Hindlimb muscle (tissue), 1 donor: ENCODE measurements at places on chromosomes 3 and 15.
A peak's percentile ranks its signal among the peaks of the same experiment; 100 is the strongest.

DNA sequence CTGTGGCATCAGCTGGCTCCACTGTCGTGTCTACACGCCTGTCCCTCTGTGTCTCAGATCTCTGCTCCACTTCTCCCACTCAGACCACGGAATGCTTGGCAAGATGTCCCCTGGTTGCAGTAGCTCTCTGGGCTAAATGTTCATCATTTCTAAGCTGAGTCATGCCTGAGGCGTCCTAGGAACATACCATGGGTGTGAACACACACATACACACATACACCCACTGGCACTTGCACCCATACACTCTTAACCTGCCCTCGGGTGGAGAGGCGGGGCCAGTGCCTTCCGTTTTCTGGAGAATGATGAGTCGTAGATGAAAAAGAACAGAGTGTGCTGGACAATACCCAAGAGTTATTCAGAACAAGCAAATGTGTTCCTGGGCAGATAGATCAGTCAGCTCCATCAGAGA is 72.4 kb downstream of the SENP2 start:
- no peak for DNase-seq

DNA sequence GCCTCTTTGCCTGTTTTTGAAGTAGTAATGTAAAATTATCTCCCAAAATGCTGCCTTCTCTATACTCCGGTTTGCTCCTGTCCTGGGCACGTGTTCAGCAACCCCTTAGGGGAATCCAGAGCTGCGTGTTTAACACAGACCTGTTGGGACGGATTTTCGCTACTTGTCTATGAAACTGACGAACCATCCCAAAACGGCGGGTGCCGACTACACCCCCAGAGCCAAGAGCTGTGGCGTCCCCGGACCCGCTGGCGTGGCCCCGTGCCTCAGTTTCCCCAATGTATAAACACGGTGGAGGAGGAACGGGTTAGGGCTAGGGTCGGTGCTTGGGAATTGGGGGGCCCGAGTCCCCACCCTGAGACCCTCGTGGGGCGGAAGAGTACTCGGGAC is 473 bp downstream of the FHIT start:
- peak; percentile 51 for DNase-seq

DNA sequence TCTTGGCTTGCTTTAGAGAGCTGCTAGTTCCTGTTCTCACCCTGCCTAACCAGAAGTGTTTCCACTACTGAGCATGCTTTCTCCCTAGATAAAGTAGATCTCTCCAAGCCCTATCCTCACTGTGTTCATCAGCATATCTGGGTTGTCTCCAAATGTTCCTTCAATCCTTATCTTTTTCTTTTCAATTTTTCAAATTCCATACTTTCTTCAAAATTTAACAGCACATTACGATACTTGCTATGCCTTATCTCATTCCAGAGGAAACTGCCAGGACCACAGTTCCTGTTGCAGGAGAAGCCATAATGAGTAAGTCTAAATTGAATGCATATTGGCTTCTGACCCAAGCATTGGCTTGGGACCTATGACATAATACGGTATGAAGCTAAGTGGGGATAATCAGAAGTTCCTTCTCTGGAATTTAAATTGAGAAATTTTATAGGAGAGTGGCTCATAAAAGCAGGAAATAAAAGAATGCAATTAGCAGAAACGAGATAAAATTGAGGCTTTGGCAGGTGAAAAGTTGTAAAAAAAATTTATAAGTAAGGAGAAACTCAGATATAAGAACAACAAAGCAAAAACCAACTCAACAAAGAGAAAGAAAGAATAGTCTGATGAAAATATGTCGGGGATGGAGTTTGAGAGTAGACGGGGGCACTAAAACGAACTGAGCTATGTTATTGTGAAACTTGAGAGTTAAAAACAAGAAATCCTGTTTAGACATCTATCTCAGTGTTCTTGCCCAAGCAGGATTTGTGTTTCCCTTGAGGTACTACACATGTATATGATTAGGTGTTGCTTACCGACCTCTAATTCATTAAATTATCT is 631.7 kb upstream of the CCDC54 start:
- DNase-seq, result no peak

GRCh38 chr15:79436037-79436780 is 4.1 kb downstream of the MINAR1 start:
- DNase-seq, result no peak

DNA sequence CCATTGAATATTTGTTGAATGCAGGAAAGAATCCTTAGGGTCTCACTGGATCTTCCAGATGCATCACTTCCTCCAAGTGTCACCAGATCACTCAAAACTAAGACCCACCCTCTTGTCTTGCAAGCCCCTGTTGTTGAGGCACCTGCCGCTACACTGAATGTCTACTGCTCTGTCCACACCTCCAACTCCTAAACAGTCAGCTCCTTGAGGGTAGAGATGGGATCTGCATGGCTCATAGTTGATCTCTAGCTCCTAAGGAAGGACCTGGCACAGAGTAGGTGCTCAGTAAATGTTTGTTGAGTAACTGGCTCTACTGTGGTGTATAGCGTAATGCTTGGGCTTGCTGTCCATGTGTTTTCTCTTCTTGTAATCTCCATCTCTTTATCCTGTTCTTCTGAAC is 8.8 kb downstream of the SLC6A20 start:
- no peak for DNase-seq

GRCh38 chr3:50233176-50233575 is 2.8 kb upstream of the GNAI2 start:
- DNase-seq, result no peak

DNA sequence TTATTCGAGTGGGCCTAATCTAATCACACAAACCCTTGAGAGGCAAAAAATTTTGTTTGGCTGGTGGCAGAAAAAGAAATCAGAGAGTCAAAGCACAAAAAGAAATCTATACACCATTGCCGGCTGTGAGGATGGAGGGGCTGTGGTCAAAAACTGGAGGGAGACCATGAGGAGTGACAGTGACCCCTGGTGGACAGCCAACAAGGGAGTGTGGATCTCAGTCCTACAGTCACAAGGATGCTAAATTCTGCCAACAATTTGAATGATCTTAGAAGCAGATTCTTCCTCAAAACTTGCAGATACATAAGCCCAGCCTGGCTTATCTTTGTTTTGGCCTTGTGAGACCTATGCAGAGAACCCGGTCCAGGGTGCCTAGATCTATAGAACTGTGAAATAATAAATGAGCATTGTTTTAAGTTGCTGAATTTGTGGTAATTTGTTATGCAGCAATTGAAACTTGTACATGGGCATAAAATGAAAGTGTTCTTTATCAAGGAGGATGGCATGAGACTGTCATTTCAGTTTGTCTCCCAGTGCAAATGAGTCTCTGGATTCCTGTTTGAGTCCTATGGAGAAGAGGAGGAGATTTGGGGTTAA is 103.0 kb upstream of the ARHGEF26 start:
- DNase-seq, result no peak

- DNase-seq, result peak; percentile 54
These were observed 52.2 kb downstream of the IMPG2 start for GRCh38 chr3:101268141-101268540.

GRCh38 chr3:56296361-56296760 is 171.9 kb downstream of the ERC2 start:
- DNase-seq, result no peak

DNA sequence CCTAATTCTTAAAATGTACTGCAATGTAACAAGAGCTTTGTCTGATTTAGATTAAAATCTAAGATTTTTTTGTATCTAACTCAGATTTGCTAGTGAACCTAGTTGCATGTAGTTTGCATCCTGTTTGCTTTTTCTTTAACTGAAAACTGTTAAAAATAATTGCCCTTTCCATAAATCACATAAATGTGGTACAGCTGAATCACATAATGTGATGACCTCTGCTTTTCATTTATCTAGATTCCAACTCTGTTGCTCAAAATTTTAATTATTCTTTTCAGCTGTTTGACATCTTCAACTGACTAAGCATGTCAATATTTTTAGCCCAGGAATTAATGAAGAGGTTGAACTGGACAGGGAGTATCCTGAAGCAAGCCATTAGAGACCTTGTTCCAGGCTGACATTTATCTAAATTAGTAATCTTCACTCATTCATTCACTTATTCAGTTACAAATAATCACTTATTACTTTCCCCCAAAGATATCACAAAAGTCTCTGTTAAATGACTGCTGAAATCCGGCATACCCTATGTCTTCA is 101.9 kb upstream of the PLXND1 start:
- no peak for DNase-seq

GRCh38 chr15:32990071-32990470 is 204.4 kb downstream of the FMN1 start:
- no peak for DNase-seq

DNA sequence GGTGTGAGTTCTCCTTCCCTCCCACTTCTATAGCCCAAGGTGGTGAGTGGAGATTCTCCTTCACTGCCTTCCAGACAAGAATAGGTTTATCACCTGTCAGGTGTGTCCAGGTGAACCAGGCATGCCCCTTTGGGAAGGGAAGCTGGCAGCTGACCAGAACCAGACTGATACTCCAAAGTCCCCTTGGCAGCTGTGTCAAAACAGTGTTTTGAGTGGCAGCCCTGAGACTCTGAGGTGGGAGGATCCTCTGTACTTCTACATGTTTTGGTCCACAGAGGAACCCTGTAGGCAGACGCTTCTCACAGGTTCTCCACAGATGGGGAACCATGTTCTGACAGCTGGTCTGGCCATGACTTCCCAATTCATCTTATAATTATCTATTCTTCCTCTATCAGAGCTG is 30.1 kb downstream of the ISL2 start:
- DNase-seq, result no peak

DNA sequence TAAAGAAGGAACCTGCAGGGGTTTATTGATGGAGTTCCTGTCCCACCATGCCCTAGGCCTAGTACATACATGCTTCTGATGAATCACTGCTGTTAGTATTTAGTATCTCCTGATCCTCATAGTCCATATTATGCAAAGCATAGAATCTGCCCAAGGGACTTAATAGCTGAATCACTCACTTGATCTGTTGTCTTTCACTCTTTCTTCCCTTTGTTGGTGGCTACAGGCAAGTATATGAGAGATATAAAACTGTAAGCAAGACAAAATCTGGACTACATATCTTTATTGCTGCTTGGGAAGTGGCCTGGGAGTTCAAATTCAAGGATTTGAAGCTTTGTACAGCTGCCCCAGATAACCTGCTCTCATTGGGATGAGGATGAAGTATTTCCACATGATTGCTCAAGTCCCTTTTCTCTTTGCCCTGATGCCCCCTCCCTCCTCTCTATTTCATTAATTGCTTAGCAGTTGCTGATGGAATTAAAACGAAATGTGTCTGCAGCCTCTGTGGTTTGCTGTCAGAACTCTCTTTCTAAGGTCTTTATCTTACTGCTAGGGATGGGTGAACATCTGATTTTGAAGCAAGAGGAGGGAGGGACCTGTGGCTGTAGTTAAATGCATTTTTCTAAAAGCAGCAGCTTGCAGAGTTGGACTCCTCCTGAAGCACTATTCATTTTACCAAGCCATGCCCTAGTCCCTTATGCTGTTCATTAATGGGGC is 114.1 kb downstream of the ZNF609 start:
- no peak for DNase-seq

DNA sequence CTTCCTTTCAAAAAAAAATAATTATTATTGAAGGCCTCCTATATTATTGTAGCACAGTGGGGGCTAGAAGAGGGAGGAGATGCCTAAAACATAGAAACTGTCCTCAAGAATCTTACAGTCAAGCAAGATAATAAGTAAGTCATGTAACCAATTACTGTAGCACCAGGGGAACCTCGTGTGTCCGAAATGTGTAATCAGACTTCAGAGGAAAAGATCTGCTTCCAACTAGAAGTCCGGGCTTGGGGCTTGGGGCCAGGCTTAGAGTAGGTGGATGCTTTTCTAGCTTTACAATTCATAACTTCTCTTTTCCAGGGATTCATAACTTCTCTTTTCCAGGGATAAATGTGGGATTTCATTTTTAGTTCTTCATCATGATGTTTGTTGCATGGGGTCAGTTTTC is 29.2 kb downstream of the MEIS2 start:
- DNase-seq, result no peak

GRCh38 chr3:107819656-107820055 is 271.2 kb downstream of the CD47 start:
- no peak for DNase-seq

- no peak for DNase-seq
These were observed 130.8 kb downstream of the UACA start for GRCh38 chr15:70632491-70633102.

DNA sequence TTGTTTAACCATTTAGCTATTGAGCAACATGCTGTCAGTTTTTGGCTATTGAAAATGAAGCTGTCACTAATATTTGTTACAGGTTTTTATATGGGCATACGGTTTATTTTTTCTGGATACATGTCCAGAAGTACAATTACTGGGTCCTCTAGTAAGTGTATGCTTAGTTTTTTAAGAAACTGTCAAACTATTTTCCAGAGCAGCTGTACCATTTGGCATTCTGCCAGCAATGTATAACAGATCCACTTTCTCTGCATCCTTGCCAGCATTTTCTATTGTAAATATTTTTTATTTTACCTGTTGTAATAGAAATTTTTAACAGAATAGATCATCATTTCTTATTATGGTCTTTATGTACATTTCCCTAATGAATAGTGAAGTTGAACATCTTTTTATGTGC is 658.8 kb downstream of the EDEM1 start:
- peak; percentile 9 for DNase-seq

DNA sequence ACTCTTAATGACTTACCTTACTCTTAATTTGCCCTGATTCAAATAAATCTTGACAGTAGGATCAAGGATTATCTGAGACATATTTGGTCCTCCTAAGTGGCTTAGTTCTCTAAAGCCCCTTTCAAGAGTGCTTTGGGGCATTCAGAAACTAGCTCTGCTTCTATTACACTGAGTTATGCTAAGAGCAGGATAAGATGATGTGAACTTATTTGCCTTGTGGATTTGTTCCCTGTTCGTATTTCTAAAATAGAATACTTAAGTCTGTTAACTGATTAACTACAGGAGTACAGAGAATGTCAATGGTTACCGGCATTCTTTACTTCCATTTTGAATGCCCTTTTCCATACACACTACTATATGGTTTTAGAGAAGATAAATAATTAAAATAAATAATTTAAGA is 14.8 kb upstream of the FRMD4B start:
- DNase-seq, result no peak

DNA sequence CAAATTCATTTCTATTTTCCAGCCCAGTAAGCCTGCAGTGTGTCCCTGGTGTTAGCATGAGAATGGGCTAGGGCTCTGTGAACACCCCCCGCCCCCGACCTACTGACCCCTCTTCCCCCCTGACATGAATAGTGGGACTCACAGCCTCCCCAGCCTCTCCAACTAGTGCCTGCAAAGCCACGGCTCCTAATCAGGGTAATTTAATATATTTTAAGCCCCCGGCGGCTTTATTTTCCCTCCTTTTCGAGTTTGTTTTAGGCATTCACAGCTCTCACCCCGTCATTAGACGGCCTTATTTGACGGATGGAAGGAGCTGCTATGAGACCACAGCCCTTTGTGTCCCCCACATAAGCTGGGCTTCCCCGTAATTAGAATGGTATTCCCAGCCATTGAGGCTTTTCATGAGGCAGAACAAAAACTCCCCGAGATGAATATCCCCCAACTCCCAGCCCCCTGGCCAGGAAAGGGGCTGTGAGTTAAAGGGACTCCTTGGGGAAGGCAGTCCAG is 78.3 kb upstream of the POLG start:
- DNase-seq, result no peak

DNA sequence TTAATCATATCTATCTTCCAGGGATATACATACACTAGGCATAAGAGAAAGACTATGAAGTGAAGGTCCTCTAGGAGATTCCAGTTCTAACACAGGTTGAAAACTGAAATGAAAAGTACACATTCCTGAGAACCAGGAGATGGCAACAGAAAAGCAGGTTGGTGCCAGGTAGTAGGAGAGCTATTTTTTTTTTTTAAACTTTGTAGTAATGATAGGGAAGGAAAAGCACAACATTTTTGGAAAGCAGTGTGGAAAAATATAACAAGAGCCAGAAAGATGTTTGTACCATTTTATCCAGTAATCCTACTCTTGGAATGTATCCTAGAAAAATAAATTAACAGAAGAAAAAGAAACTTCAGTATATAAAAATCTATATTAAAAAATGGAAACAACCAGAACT is 189.9 kb downstream of the DTWD1 start:
- peak; percentile 72 for DNase-seq
